CD4-positive, CD25-positive, alpha-beta regulatory T cell (primary cell): ENCODE measurements at places on chromosomes 6 and 20. TPM values are rescaled to one million over a fixed set of nuclear protein-coding genes. Genes with fewer than 3 reads are reported as not detected.

DNA sequence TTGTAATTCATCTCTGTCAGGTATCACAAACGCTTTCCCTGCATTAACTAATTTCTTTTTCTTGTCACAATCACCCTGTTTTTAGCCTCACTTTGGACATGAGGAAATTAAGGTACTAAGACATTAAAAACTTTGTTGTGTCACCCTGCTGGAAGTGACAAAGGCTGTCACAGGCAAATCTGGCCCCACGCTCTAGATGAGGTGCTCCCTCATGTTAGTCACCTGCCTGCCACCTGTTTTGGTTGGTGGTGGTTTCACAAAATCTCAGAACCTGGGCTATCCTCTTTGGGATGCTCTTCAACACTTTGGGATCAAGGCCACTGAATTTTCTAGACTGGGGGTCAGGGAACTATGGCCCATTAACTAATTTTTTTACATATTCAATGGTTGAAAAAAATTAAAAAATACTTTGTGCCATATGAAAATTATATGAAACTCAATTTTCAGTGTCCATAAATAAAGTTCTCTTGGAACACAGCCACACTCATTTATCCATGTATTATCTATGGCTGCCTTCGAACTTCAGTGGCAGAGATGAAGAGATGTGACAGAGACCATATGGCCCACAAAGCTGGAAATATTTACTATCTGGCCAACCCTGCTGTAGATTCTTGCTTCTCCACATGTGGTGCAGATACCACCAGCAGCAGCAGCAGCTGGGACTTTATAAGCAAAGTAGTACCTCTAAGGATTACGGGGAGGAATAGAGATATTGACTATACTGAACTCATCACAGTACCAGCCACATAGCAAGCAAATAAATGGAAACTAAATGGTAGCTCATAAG is 16.1 kb upstream of the TNFAIP3 start:
- no peak overlapping the region for H3K4me3 ChIP-seq
- H3K27me3 ChIP-seq, result no peaks in the 10 kb centered on the region
- DNase-seq, result no peak
- H3K4me1 ChIP-seq, result no peaks in the 10 kb centered on the region
- no peak overlapping the region for H3K27ac ChIP-seq

DNA sequence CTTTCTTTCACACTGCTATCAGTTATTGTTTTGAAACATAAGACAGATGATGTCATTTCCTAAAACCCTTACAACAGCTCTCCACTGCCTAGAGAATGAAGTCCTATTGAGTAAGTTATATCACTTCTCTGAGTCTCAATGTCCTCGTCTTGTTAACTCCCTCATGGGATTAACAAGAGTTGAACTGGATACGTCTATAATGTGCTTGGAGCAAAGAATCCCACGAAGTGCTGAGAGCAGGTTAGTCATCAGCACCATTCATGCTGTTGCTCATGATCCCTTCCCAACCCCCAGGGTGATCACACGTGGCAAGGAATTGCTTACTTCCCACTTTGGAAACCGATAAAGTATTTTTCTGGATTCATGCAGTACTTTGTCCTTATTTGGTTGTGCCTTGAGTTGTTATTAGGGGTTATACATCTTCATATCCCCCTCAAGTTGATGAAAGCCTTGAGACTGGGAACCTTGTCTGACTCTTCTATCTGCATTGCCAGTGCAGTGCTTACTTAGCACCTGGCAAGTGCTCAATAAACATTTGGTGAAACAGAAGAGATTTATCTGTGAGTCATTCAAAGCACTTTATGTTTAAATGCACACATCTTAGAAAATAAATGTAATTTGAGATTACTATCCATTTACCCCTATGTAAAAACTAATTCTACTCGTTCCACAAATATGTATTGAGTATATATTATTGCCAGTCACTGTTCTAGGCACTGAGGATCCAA is 487.5 kb downstream of the EPM2A start:
- H3K36me3 ChIP-seq, result no peaks in the 10 kb centered on the region
- H3K27me3 ChIP-seq, result no peaks in the 10 kb centered on the region
- no peaks in the 10 kb centered on the region for H3K4me1 ChIP-seq
- H3K4me3 ChIP-seq, result no peak overlapping the region
- H3K27ac ChIP-seq, result no peak overlapping the region

DNA sequence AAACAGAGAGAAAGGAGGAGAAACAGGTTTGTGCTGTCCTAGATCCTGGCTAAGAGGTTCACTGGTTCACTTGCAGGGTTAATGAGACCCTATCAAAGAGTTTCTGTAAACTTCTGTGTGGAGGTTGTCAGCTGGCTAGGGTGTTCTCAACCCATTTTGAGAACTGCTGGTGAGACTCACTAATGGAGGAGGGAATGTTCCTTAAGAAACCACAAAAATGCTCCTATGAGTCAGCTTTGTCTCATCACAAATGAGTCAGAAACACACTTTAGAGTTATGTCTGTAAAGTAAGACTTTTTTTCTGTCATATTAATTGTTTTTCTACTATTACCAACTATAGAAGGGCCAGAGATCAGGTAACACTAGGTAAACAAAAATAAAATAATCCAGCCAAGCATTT is 884.4 kb downstream of the PHF3 start:
- no peak for DNase-seq
- H3K36me3 ChIP-seq, result no peaks in the 10 kb centered on the region
- H3K27me3 ChIP-seq, result no peaks in the 10 kb centered on the region
- no peaks in the 10 kb centered on the region for H3K4me1 ChIP-seq
- no peak overlapping the region for H3K4me3 ChIP-seq
- no peak overlapping the region for H3K27ac ChIP-seq

GRCh38 chr6:145883263-145883662 is 68.7 kb upstream of the FBXO30 start:
- no peak overlapping the region for H3K4me3 ChIP-seq
- H3K4me1 ChIP-seq, result no peaks in the 10 kb centered on the region
- no peak overlapping the region for H3K27ac ChIP-seq
- H3K27me3 ChIP-seq, result no peaks in the 10 kb centered on the region
- H3K36me3 ChIP-seq, result peaks cover 9% of the 10 kb centered on the region
- no peak for DNase-seq

DNA sequence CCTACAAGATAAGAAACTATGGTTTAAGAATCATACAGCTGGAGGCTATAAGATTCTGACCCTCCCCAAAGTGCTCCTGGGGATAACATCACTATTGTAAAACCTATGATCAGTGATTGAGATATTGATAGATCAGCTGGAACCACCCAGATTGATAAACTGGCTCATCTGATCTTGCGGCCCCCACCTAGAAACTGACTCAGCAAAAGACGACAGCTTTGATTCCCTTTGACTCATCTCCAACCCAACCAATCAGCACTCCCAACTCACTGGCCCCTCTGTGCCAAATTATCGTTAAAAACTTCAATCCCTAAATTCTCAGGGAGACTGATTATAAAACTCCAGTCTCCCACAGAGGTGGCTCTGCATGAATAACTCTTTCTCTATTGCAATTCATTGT is 106.4 kb downstream of the SCP2D1 start:
- H3K36me3 ChIP-seq, result no peaks in the 10 kb centered on the region
- no peaks in the 10 kb centered on the region for H3K4me1 ChIP-seq
- no peak for DNase-seq
- H3K27ac ChIP-seq, result no peak overlapping the region
- H3K4me3 ChIP-seq, result no peak overlapping the region

GRCh38 chr6:47352194-47352920 is 42.7 kb upstream of the TNFRSF21 start:
- no peaks in the 10 kb centered on the region for H3K4me1 ChIP-seq
- H3K4me3 ChIP-seq, result no peak overlapping the region
- no peaks in the 10 kb centered on the region for H3K27me3 ChIP-seq
- H3K36me3 ChIP-seq, result no peaks in the 10 kb centered on the region
- no peak overlapping the region for H3K27ac ChIP-seq

DNA sequence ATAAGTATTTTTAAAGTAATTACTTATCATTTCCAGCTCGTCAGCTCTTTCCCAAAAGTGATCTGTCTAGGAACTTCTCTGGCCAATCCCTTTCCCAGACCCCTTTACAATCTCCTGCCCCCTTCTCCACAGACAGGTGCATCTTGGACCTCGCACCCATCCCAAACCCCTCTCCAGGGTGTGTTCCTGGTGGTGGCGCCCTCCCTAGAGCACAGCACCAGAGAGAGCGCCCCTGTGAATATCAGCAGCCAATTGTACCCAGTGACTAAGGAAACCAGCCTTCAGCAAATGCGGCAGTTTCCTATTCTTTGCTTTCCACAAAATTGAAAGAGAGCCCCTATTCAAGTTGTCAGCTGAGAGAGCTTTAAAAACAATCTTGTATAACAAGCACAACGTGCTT is 157.7 kb downstream of the RNASET2 start:
- no peaks in the 10 kb centered on the region for H3K4me1 ChIP-seq
- H3K27me3 ChIP-seq, result no peaks in the 10 kb centered on the region
- no peak overlapping the region for H3K27ac ChIP-seq
- H3K4me3 ChIP-seq, result no peak overlapping the region

DNA sequence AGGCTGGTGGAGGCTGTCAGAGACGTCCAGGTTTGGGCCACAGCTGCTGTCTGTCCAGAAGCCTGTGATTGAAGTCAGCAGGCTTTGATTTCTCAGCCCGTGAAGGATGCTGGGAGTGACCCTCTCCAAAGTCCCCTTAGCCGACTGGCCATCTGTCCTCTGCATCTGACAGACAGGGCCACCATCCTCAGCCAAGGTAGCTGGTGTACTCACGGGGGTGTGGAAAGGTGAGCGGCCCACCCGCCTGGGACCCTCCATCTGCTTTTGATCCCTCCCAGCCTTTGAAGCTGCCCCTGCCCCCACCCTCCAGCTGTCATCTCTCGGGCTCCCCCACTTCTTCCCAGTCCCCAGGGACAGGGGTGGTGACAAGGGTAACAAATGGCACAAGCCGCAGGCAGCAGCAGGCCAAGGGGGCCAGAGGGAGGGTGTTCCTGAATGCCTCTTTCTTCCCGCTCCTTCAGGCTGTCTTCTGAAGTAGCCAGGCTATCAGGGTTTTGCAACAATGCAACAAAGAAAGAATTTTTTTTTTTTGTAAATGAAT is 84.4 kb downstream of the EYA2 start:
- H3K36me3 ChIP-seq, result no peaks in the 10 kb centered on the region
- no peak for DNase-seq
- no peak overlapping the region for H3K4me3 ChIP-seq
- H3K27ac ChIP-seq, result no peak overlapping the region

GRCh38 chr6:132060591-132060990 is 109.4 kb upstream of the CCN2 start:
- H3K27ac ChIP-seq, result no peak overlapping the region
- H3K36me3 ChIP-seq, result no peaks in the 10 kb centered on the region

DNA sequence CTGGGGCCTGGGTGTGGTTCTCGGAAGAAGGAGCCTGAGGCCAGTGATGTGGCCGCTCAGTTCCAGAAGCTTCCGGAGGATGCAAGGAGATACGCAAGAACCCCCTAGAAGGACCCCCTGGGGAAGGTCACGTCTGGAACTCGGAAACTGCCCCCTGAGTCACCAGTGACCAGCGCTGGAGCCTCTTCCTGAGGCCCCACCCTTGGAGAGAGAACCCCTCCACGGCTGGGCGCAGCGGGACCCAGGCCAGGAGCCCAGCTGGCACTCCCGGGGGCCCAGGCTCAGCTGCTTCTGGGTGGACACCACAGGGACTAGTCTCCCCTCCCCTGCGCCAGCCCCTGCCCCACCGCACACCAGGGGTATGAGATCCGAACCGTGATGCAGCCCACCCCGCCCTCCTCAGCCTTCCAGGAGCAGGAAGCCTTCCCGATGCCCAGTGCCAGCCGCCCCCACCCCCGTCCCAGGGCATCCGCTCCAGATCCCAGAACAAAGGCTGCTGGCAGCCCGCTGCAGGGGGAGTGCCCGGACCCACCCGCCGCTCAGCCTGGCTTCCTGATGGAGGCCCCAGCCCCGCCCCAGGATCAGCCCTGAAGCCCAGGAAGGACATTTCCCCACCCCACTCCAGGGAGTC is 7.5 kb downstream of the LAMA5 start:
- H3K27me3 ChIP-seq, result no peaks in the 10 kb centered on the region
- no peaks in the 10 kb centered on the region for H3K4me1 ChIP-seq
- no peak overlapping the region for H3K27ac ChIP-seq
- no peaks in the 10 kb centered on the region for H3K36me3 ChIP-seq

- H3K4me3 ChIP-seq, result peak overlapping the region; percentile 85
- no peaks in the 10 kb centered on the region for H3K36me3 ChIP-seq
- peak overlapping the region; percentile 80 for H3K27ac ChIP-seq
- no peaks in the 10 kb centered on the region for H3K27me3 ChIP-seq
- no peak for DNase-seq
Observed at GRCh38 chr6:70667256-70667710, 400 bp upstream of the SMAP1 start.

DNA sequence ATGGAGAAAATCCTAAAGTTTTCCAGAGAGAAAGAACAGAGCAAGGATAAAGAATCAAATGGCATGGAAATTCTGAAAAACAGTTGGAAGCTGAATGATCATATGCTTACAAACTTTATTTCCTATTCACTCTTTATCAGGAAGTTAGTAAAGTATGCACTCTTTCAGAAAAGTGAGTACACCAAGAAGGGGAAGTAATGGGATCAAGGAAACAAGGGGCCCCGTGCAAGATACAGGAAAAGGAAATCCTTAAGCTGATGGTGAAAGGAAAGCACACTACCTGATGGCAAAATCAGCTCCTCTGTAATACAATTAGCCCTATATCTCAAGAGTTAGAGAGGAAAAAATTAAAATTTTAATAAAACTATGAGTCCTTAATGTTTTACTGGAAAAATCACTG is 14.0 kb downstream of the CALHM6 start:
- H3K27ac ChIP-seq, result no peak overlapping the region
- DNase-seq, result no peak
- no peak overlapping the region for H3K4me3 ChIP-seq

DNA sequence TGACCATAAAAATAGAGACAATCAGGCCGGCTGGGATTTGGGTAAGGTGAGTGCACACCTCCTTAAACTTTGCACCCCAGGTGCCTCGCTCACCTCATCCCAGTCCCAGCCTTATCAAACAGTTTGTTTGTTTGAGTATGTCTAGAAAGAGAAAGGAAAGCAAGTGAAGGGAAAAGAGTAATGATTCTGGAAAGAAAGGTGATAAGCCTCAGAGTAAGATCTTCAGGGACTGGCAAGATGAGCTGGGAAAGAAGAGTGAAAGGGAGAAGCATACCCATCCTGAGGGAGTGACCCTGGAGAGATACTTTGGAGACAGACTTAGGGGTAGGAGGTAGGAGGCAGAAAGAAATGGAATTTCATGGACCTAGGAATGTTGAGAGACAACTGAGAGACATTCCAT is 1.7 kb downstream of the TAP2 start:
- peak overlapping the region; percentile 87 for H3K4me3 ChIP-seq
- no peak for DNase-seq
- H3K4me1 ChIP-seq, result peaks cover 63% of the 10 kb centered on the region
- peaks cover 54% of the 10 kb centered on the region for H3K36me3 ChIP-seq

HEY2 gene
- not detected for total RNA-seq

C20orf204 gene
- 6.0 TPM for total RNA-seq

SPATA25 gene
- total RNA-seq, result 0.54 TPM

SLC17A1 gene
- total RNA-seq, result not detected

CASS4 gene
- 9.8 TPM for total RNA-seq

RCAN2 gene
- not detected for total RNA-seq

FOXP4 gene
- 9.9 TPM for total RNA-seq

UBD gene
- total RNA-seq, result not detected

ITPR3 gene
- 54.5 TPM for total RNA-seq

GSTA3 gene
- total RNA-seq, result not detected
